ENCODE measurements at places on chromosomes 1 and 21.
A peak's percentile ranks its signal among the peaks of the same experiment; 100 is the strongest.

- no peak for DNase-seq
Observed at GRCh38 chr21:45965084-45965809, 16.3 kb upstream of the COL6A1 start.

GRCh38 chr1:55860798-55861519 lies 645.8 kb upstream of the USP24 start:
- no peak for DNase-seq

DNA sequence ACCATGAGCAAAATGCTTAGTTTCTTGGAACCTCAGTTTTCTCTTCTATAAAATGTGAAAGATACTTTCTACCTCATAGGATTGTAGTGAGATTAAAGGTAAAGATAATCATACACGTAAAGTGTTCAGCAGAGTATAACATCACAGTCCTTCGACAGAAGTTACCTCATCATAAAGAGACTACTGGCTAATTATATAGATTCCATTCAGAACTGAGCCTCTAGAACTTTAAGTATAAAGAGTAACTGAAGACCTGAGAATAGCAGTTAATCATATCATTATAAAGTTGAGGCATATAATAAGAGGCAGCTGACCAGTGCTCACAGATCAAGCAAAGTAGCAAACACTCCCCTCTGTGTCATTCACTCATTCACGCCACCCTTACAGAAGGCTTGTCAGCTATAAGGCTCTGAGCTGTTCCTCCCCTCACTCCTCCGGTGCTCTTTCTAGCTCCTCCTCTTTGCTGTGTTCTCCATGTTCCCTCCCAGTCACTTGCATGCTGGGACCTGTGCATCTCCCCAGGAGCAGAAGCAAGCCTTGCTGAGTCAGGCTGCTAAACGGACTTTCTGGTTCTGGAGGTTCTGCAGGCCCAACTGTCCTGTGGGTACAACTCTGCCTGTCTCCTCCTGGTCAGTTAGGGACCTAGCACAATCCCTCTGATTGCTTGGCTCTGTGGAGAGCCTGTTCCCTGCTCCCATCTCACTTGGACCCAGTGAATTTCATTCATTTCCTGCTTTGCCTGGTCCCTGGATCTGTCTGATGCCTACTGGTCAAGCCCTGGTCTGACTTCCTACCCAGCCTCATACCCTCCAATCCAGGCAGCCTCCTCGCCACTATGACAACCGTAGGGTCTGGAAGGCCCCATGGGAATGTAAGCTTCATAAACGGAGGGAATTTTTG lies 28.3 kb upstream of the LY9 start:
- DNase-seq, result no peak

DNA sequence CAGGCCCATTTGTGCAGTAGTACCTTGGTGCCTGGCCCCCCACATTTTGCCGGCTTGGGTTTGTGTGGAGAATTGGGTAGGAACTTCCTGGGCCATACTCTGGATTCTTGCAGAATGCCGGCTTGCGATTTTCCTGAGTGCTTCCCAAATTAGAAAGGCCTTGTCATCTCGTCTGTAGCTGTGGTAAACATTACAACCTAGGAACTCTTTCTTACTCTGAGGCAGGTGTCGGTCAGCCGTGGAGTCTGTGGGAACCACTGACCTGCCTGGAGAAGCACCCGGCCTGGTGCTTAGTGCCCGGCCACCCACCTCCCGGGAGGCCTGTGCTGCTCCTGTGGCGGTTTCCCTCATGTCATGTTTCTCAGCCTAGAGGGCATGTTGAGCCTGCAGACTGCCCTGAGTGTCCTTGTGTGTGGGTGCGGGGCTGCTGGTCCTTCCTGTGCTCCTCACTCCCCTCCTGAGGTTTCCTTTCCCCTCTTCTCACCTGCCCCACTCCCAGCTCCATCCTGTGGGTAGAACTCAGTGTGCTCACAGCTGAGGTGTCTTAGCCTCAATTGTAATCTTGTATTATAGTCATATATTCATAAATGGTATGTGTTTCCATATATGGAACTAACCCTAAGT lies 64.7 kb downstream of the S100B start:
- DNase-seq, result no peak

DNA sequence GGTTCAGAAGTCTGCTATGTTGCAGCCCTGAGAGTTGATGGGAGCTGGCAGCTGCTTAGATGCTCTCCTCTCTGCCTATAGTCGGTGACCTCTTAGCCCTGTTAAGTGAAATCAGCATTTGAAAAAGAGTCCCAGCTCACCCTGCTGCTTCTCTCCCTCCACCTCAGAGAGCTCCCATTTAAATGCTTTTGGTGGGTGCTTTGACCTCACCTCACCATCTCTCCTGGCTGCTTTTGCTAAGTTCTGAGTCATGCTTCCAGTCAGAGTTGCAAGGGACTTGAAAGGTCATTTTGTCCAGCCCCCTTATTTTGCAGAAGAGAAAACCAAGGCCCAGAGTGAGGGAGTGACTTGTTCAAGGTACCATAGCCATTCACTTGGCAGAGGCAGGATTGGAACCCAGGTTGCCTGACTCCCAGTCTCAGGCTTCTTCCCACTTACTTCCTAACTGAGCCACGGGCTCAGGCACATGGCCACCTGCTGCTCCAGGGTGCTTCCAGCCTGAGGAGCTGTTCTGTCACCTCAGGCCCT lies 3.3 kb downstream of the MAPKAPK2 start:
- DNase-seq, result no peak

DNA sequence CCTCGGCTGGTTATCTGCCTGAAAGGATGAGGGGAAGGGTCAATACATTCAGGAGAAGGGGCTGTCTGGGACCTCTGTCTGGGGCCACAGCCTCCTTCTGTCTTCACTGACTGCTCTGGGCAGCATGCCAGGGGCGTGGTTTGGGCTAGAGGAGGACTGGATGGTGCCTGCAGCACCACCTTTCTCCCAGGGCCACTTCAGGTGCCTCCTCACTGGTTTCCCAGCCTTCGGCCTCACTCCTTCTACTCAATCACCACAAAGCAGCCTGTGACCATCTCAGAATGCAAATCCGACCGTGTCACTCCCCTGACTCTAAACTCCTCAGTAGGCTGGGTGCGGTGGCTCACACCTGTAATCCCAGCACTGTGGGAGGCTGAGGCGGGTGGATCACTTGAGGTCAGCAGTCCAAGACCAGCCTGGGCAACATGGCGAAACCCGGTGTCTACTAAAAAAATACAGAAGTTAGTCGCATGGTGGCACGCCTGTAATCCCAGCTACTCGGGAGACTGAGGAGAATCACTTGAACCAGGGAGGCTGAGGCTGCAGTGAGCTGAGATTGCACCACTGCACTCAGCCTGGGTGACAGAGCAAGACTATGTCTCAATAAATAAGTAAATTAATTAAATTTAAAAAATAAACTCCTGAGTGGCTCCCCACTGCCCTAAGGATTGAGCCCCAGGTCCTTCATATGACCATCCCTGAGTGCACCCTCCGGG lies 50.1 kb upstream of the ECE1 start:
- DNase-seq, result no peak

- no peak for DNase-seq
Observed at GRCh38 chr1:9746211-9746610, 77.6 kb downstream of the CLSTN1 start.

DNA sequence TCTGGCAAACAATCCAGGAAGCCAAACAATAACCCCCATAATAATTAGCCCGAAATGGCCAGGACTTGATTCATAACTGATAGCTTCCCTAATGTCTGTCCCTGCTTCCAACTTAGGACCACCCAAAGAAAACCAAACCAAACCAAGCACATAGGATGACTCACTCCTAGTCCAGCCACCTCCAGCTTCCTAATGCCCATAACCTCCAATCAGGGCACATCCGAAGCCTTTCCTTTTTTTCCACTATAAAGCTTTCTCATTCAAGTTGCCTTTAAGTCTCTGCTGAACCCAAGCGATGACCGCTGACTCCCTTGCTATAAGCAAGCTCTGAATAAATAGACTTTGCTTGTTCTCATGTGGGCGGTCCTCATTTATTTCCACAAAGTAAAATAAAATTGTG lies 40.4 kb downstream of the PCNX2 start:
- DNase-seq, result no peak

GRCh38 chr1:151222130-151222529 lies 23.8 kb downstream of the PIP5K1A start:
- no peak for DNase-seq

GRCh38 chr1:230711245-230711644 lies 2.7 kb downstream of the AGT start:
- DNase-seq, result no peak

- DNase-seq, result no peak
Observed at GRCh38 chr1:80919426-80919825, 881.3 kb upstream of the ADGRL2 start.

- no peak for DNase-seq
Observed at GRCh38 chr1:192866241-192866868, 57.5 kb downstream of the RGS2 start.

- no peak for DNase-seq
Observed at GRCh38 chr1:101026430-101026788, 825 bp upstream of the DPH5 start.

DNA sequence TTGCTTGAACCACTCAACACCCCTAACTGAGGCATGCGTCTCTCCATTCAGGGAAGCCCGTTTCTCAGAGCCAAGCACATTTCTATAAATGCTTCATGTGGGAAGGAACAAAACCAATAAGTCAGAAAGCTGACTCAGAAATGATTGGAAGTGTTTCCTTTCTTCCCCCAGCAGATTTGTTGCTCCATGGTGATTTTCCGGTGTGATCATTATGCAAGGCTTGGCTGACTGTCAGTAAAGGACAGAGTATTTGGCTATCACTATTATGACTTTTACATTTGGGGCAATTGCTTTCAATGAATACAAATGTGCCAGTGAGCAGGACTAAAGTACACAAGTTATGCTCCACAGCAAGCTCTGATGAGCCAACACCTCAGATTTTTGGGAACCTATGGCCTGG lies 53.3 kb upstream of the ZC3H11B start:
- no peak for DNase-seq

GRCh38 chr1:224289396-224289795 lies 40.6 kb downstream of the NVL start:
- DNase-seq, result no peak

GRCh38 chr1:202235856-202236837 lies 42.5 kb downstream of the LGR6 start:
- peak; percentile 61 for DNase-seq

GRCh38 chr1:167244244-167244643 lies 23.6 kb downstream of the POU2F1 start:
- DNase-seq, result no peak

- no peak for DNase-seq
Observed at GRCh38 chr1:47940326-47940725, 56.9 kb downstream of the TRABD2B start.

GRCh38 chr1:85604298-85604997 lies 23.9 kb downstream of the CCN1 start:
- DNase-seq, result no peak

DNA sequence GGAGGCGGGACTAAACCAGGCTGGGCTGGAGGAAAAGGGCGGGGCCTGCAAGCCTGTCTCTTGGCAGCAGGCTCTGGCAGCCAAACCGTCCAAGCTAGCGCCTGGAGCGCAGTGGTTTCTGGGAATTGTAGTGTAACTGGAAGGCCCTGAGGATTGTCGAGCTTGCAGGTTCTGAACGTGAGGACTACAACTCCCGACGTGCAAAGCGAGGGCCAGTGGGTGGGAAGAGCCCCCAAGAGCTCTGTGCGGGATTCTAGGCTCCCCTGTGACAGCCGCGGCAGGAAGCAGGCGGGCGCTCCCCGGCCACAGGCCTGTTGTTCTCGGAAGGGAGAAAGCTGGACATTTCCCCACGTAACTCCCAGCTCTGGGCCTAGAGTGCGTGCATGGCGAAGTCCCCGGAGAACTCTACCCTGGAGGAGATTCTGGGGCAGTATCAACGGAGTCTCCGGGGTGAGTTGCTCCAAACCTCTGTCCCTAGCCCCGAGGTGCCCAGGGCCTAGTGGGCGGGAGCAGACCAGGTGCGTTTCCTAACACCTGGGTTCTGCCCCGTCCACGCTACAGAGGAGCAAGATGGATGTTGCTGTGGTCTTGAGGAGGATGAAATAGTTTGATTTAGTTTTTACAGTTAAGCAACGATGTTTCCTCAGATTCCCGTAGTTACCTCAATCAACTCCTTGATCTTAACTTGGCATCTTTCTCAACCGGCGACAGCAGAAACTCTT lies at the start of gene SDCCAG8:
SDCCAG8 (plus strand) TSS at position 251 of the 722 bp plus-strand sequence; CDS start at position 384, 133 bp downstream.
- peak; percentile 87 for DNase-seq

DNA sequence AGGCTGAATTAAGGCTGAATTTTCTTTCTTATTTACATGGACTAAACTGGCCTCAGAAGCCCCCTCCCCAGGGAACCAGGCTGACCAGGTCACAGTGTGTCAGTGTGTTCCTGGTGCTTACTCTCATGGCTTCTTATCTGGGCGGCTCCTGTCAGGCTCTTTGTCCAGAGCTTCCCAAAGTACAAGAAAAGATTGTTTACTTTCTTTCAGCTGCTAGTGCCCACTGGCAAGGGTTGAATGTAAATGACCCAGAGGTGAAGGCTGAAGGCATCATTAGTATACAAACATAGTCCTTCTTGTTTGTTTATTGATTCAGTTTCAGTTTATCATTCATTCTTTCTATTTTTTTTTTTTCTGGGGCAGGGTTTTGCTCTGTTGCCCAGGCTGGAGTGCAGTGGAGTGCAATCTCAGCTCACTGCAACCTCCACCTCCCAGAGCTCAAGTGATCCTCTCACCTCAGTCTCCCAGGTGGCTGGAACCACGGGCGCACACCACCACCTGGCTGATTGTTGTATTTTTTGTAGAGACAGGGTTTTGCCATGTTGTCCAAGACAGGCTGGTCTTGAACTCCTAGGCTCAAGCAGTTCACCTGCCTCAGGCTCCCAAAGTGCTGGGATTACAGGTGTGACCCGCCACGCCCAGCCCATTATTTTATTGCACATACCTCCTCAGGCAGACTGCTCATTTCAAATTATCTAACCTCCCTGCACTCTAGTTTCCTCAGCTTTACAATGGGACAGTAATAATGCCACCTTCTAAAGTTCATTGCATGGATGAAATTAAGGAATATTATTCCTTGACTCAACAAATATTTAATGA lies 9.8 kb upstream of the KDM4A start:
- no peak for DNase-seq

- DNase-seq, result no peak
Observed at GRCh38 chr1:87786861-87787545, 458.3 kb downstream of the LMO4 start.

DNA sequence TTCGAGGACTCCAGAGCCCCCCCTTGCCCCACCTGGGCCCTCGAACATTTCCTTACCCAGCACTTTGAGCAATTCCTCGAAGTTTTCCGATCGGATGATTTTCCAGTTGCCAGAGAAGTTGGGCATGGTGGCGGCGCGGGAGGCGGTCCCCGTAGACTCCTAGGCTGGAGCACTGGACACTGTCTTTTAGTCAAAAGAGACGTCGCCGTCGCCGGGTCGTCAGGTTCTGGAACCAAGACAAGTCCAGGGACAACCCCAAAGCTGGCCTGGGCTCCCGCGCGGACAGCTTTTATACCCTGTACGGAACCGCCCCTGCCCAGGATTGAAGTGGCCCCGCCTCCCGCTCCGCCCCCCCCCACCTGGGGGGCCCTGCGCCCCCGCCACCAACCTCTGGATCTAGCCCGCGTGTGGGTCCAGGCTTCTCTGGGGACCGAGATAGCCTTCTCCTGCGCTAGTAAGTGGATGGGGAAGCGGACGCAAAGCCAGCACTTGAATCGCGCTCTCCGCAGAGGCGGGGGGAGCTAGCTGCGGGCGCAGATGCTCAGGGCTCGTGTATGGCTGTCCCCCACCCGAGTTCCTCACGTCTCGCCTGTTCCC lies at the start of gene CRABP2:
CRABP2 (minus strand) TSS at position 263 of the 597 bp plus-strand sequence; CDS start at position 126, 137 bp downstream.
- no peak for DNase-seq
